ENCODE measurements at places on chromosomes 2 and 18. TPM values are rescaled to one million over a fixed set of nuclear protein-coding genes. Genes with fewer than 3 reads are reported as not detected.
A peak's percentile ranks its signal among the peaks of the same experiment; 100 is the strongest.

The VPS4B gene
- total RNA-seq = 30.7 TPM

The STARD7 gene
- 69.5 TPM for total RNA-seq

The ASXL2 gene
- 16.2 TPM for total RNA-seq

The PDE1A gene
- 14.5 TPM for total RNA-seq

DNA sequence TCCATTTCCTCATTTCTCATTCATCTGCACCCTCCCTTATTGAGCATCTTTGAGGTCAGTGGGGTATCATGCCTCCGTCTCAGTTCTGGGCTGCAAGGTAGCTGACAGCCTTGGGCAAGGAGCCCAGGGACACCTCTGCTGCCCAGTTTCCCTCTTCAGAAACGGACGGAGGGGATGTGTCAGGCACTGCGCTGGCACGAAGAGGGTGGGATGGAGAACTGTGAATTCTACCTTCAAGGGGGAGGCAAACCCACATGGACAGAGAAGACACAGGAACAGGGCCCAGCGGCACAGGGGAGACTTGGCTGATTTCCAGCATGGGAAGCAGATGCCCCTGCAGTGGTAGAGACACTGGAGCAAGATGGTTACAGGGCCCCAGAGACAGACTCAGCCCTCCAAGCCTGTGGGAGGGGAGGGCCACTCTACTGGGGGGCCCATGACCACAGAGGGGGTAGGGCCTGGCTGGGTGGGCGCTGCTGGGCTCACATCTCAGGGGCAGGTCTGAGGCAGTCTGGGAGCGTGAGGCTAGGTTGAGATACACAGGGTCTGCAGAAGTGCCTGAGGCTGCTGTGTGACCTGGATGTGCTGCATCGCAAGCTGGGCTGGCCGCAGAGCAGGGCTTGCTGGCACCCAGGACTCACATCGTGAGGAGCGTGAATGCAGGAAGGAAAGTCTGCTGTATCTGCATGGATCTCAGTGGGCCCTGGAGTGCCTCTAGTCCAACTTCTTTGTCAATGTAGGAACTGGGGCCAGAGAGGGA is 92.3 kb downstream of the HS1BP3 start:
- no peak for DNase-seq

- no peak for DNase-seq
Observed at GRCh38 chr2:196535742-196536141, 103.8 kb upstream of the CCDC150 start.

DNA sequence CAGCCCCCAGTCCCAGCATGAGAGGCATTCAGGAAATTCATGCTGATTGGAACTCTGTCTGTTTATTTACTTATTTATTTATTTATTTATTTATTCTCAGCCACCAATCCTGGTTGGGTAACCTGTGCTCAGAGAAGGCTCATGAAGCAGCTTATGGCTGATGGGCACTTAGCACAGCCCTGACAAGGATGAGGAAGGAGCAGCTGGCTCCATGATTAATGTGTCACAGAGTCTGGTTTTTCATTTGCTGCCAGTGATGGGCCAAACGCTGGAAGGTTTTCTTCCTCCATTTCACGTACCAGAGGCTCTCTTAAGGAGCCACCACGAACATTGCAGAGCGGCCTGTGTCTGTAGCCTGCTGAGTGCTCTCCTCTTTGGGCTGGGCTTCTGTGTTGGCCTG is 28.3 kb upstream of the KCNS3 start:
- no peak for DNase-seq

- DNase-seq = no peak
Observed at GRCh38 chr2:207109768-207110167, 56.0 kb downstream of the KLF7 start.

GRCh38 chr2:144180131-144180530 is 339.8 kb downstream of the ZEB2 start:
- no peak for DNase-seq

- no peak for DNase-seq
Observed at GRCh38 chr2:27977731-27978312, 87.3 kb downstream of the BABAM2 start.

GRCh38 chr2:216259081-216259480 is 113.2 kb downstream of the MARCHF4 start:
- no peak for DNase-seq

DNA sequence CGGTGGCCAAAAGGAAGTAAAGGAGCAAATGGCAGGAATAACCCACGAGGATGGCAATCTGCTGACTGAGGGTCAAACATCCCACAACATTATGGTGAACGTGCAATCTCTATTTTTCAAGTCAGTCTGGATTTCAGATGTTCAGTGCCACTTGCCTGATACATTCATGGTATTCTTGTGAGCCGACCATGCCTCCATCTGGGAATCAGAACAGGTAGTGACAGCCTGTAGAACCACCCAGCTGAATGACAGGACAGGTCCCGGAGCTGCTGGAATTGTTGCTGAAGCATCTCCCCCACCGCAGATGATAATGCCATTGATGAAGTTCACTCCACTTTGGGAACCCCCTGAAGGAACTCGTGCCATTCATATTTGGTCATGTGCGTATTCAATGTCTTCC is 123.2 kb downstream of the CAPN13 start:
- DNase-seq = no peak

DNA sequence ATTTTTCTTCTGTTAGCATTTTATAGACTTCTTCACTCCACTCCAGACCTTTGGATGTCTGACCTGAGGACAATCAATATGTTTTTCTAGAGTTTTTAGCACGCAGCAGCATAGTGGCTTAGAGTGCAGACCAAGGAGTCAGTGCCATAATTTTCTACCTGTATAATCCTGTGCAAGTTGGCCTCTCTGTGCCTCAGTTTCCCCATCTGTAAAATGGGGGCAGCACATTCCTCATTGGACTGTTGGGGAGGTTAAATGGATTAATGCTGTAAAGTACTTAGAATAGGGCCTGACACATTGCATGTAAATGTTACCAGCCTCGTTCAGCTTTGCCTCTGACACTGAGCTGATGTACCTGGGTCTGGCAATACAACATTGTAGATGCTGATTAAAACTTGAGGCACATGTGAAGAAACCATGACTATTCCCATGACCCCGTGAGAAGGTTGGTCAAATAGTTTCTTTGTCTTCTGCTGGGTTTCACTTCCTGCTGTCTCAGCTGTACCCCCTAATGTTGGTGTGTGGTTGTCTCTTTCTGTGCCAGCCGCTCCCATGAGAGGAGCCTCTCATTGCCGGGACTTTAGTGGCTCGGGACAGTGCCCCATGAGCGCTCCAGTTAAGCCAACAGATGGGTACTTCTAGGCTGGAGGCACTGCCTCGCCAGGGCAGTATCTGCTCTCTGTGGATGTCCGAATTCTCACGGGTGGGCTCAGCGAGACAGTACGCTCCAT is 125.3 kb downstream of the SH3RF3 start:
- no peak for DNase-seq

- no peak for DNase-seq
Observed at GRCh38 chr18:40607542-40608148, 1347.4 kb upstream of the PIK3C3 start.

DNA sequence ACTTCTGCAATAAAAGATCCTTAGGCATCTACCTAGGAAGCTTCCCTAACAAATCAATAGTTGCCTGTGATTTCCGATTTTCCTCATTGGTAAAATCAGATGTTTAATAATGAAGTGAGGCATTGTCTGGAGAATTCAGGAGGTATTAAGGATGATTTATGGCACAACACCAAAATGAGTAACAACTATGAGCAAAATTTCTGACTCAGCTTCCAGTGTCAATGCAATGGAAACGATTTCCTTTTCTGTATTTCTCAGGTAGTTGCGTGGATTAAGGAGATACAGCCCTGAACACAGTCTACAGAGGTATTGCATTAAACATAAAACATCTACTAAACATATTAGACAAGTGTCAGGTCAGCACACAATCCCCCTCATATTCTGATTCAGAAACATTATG is 99.5 kb downstream of the EPB41L3 start:
- DNase-seq = no peak

- no peak for DNase-seq
Observed at GRCh38 chr18:34639687-34640086, 70.4 kb upstream of the DTNA start.

DNA sequence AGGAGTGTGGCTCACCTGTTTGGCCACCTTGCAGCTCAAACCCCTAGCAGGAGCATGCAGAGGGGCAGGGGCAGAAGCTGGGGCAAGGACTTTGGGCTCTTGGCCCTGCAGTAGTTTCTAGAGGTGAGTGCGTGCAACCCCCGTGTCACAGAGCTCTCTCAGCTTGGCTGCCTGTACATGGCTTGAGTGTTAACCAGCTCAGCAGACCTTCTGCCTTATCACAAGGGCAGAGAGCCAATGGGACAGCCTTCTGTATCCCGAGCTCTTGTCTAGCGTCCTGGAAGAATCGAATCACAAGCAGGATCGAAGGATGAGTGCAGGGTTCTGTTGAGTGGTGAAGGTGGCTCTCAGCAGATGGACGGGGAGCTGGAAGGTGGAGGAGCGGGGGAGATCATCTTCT is 120.3 kb upstream of the TMEM18 start:
- DNase-seq = peak; percentile 61

DNA sequence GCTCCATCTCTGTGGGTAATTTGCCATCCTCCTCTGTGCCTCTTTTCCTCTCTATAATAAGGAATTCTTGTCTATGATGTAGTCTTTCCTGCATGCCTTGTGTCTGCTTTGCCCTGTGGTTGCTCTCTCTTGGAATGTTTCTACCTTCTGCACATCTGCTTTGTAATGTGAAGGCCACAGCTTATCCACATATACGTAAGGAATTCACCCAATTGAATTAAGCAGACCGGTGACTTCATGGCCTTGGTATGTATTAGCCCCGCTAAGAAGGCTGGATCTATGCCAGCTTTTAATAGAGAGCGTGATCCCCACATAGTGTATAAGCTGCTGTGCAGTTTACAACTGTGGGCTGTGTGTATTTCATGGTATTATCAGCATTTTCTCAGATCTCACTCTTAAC is 274.7 kb downstream of the RNF144A start:
- no peak for DNase-seq

DNA sequence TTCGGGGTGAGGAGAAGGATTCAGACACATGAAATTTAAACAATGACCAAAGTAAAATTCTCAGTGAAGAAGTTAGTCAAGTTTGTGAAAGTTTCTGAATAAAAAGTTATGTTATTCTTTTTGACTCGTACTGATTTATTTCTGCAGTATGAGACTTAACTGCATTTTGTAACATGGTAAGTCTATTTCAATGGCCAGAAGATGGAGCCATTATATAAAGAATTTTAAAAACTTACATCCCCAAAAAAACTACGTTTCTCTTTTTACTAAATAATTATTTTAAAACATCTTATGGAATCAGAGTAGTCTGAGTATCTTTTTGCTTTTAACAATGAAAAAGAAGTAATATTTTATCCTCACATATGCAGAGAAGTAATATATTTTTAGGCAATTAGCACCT is 51.4 kb upstream of the SCN1A start:
- no peak for DNase-seq

GRCh38 chr2:107992069-107992468 is 5.7 kb downstream of the SLC5A7 start:
- no peak for DNase-seq

- no peak for DNase-seq
Observed at GRCh38 chr2:18123577-18123976, 245.1 kb downstream of the KCNS3 start.

DNA sequence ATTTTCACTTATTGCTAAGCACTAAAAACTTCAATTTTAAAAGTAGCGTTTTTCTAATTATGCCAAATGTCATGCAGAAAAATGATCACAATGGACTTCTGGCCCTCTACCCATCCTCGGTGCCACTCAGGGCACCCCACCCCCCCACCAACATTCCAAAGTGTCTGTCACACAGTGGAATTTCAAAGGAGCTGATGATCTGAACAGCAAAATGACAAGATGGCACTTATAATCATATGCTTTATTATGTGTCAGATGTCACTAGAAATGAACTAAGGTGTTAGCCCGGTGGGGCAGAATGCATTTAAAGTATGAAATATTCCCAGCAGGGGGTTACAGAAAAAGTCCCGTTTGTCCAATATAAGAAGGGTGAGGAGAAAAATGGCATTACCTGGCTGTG is 360.7 kb upstream of the RAB12 start:
- DNase-seq = no peak

- no peak for DNase-seq
Observed at GRCh38 chr2:118752762-118753429, 94.6 kb downstream of the EN1 start.

Measured in vagina (tissue), 2 donors.